ENCODE measurements at places on chromosomes 1 and 21.
A peak's percentile ranks its signal among the peaks of the same experiment; 100 is the strongest.

DNA sequence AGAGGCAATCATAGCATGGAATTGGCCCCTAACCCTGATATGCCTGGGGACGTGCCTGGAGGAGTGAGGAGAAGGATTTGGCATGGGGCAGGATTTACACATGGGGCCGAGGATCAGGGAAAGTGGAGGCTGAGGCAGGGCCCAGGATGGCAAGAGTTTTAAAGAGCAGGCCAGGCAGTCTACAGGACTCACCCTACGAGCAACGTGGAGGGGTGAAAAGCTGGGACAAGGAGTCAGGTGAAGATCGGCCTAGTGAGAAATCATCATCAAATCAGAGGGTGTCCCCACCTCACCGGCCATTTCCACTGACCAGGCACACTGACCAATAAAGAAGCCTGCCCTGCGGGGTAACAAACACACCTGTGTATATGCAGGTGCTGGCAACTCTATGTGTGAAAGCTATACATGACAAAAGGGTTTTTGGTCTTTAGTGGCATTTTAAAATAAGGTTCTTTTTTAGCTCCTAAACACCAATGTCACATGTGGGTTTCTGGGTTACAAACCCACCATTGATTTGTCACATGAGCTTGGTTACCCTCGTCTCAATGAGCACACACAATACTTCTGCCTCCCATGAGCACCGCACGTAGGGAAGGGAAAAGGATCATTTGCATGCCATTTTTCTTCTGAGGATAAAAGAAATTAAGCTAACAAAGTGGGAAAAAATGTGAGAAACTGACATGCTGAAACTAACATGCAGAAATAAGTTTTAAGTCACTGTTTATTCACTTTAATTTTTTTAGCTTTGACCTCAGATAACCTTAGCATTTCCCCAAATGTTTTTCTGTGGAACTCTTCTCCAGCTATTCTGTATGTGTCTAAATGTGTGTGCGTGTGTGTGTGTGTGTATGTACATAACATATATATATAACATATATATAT is 168.1 kb upstream of the EDN2 start:
- no peaks in the 10 kb centered on the region for H3K27me3 ChIP-seq
- no peak for DNase-seq
- peaks cover 11% of the 10 kb centered on the region for H3K4me1 ChIP-seq
- no peaks in the 10 kb centered on the region for H3K36me3 ChIP-seq
- no peak overlapping the region for H3K27ac ChIP-seq

DNA sequence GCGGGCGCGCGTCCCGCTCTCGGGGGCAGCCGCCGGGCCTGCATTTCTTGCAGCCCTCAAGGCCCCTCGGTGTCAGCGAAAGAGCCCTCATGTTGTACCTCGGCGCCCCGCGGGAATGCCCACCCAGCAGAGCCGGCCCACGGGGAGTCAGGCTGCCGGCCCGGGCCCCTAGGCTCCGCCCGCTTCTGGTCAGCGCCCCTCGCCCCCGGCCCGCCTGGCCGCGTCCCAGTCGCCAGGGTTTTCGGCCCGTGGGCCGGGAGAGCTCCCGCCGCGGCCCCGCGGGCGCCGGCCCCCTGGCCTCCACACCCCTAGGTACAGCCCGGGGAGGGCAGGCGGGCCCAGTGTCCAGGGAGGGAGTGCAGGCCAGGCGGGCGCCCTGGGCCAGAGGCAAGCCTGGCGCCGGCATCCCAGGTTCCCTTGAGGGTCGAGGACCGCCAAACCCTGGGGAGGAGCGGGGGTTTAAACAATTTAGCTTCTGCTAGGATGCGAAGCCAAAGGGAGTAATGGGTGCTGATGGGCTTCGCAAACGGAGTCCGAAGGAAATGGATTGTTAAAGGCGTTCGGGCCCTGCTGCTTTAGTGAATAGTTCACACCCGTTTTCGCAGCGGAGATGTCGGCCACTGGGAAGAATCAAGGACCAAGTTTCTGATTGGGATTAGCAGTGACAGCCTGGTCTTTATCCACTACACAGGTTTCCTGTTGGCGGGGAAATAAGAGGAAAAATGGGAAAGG is 486 bp upstream of the KCNA3 start:
- peak overlapping the region; percentile 97 for H3K4me3 ChIP-seq
- H3K27me3 ChIP-seq, result no peaks in the 10 kb centered on the region
- H3K36me3 ChIP-seq, result peaks cover 5% of the 10 kb centered on the region
- H3K4me1 ChIP-seq, result peaks cover 5% of the 10 kb centered on the region

GRCh38 chr21:34213959-34214358 is 140.6 kb downstream of the MRPS6 start:
- no peak for DNase-seq
- no peak overlapping the region for H3K4me3 ChIP-seq
- H3K4me1 ChIP-seq, result no peaks in the 10 kb centered on the region
- no peaks in the 10 kb centered on the region for H3K27me3 ChIP-seq
- no peak overlapping the region for H3K27ac ChIP-seq

GRCh38 chr1:179164494-179164893 is 65.0 kb downstream of the ABL2 start:
- no peak overlapping the region for H3K27ac ChIP-seq
- no peaks in the 10 kb centered on the region for H3K27me3 ChIP-seq
- DNase-seq, result no peak
- H3K36me3 ChIP-seq, result no peaks in the 10 kb centered on the region

DNA sequence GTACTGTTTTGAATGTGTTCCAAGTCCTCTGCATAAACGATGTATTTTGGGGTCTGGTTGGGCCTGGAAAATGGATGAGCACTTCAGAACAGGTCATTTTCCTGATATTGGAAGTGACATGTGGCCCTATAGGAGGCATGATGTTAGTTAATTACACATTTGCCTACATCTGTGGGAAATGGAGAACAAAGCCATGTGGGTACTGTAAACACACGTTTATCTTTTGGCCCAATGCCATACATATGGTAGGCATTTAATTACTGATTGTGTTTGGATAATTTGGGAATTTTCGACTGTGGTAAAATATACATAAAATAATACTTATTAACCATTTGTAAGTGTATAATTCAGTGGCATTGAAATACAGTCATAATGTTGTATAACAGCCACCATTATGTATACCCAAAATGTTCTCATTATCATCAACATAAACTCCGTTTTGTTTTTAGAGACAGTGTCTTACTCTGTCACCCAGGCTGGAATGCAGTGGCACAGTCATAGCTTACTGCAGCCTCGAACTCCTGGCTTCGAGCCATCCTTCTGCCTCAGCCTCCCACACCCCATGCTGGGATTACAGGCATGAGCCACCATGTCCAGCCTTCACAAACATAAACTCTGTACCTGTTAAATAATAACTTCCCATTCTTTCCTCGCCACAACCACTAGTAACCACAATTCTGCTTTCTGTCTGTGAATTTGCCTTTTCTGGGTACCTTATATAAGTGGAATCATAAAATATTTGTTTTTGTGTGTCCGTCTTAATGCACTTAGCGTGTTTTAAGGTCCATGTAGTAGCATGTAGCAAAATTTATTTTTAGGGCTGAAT is 11.9 kb upstream of the RNPEP start:
- no peaks in the 10 kb centered on the region for H3K4me1 ChIP-seq
- no peak for DNase-seq
- H3K36me3 ChIP-seq, result peaks cover 36% of the 10 kb centered on the region
- H3K27ac ChIP-seq, result no peak overlapping the region
- no peaks in the 10 kb centered on the region for H3K27me3 ChIP-seq

DNA sequence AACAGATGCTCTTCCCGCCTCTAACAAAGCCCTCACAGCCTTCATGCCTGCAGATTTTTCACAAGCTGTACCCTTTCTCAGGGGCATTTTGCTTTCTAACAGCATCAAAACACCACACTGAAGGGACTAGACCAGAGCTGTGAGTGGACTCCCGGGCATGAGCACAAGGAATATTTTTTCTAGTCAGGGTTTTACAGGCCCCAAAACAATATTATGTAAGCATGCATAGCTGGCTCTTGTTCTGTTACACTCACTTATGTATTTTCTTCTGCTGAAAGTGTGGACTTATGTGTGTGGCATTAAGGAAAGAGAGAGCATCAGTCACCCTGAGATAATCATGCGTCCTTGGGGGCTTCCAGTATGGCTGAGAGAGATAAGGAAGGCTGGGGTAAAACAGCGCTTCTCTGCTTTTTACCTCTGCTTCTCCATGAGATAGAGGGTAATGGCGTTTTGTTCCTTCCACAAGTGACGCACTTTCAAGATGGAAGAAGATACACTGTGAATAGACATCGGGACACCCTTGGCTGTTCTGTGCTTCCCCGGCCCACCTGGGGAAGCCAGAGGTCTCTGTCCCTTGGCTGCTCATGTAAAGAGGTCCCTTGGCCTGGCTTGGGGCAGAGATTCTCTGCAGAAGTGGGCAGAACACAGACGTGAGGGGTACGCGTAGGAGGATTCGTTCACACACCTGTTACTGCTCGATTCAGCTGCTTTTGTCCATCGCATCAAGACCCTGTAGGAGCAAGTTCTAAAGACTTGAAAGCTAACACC is 266.7 kb upstream of the RAB4A start:
- H3K4me3 ChIP-seq, result no peak overlapping the region
- no peak for DNase-seq
- H3K4me1 ChIP-seq, result peaks cover 5% of the 10 kb centered on the region

- H3K4me1 ChIP-seq, result no peaks in the 10 kb centered on the region
- no peak for DNase-seq
Observed at GRCh38 chr1:71222668-71223067, 141.8 kb upstream of the ZRANB2 start.

GRCh38 chr21:24220446-24220845 is 1386.8 kb downstream of the MRPL39 start:
- H3K36me3 ChIP-seq, result no peaks in the 10 kb centered on the region
- H3K4me3 ChIP-seq, result no peak overlapping the region
- no peaks in the 10 kb centered on the region for H3K4me1 ChIP-seq
- no peak for DNase-seq

- H3K4me3 ChIP-seq, result no peak overlapping the region
- H3K27ac ChIP-seq, result no peak overlapping the region
Observed at GRCh38 chr1:74436078-74436477, 76.3 kb downstream of the LRRC53 start.
